ENCODE measurements at places on chromosomes 4 and X. TPM values are rescaled to one million over a fixed set of nuclear protein-coding genes. Genes with fewer than 3 reads are reported as not detected.

The ERVMER34-1 gene
- total RNA-seq, result 3.8 TPM

The PSAPL1 gene
- total RNA-seq, result not detected

The AFP gene
- total RNA-seq, result not detected

The FAM236D gene
- total RNA-seq, result not detected

The UGT2A1 gene
- not detected for total RNA-seq

The HTR2C gene
- total RNA-seq, result not detected

The DAPP1 gene
- total RNA-seq, result 4.1 TPM

The PPEF1 gene
- total RNA-seq, result 0.68 TPM

The TEX13D gene
- not detected for total RNA-seq

The FGB gene
- total RNA-seq, result not detected

The MAGEB1 gene
- total RNA-seq, result not detected

The DOK7 gene
- total RNA-seq, result 2.5 TPM

The DIAPH2 gene
- 30.0 TPM for total RNA-seq

DNA sequence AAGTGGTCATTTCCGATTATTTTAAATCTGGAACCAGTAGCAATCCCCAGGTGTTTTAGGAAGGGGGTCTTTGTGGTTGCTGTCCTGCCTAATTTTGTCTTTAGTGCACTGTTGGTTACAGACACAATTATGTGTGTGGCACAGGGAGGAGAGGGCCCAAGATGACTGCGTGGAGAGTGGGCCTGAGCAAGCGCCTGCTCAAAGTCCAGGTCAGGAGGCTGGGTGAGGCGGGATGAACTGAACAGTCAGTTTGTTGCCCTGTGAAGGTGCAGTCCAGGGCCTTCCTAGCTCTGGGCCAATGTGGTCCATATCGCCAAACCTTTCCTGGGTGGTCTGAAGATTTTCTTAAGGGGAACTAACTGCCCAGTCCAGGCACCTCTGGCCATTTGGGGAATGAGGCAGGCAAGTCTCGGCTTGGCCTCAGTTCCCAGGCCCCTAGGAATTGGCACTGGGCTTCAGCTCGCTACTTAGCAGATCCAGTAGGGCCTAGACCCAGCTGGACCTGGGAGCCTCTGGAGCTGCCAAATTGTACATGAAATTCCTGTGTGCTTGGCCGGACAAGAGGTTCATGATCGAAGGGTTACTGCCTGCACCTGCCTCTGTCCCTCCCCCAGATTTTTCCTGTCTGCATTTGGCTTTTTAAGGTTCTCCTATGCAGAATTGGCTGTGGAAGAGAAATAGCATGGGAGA lies 47.6 kb downstream of the ANAPC4 start:
- H3K27ac ChIP-seq, result no peak overlapping the region
- H3K27me3 ChIP-seq, result no peaks in the 10 kb centered on the region
- H3K36me3 ChIP-seq, result no peaks in the 10 kb centered on the region
- H3K4me3 ChIP-seq, result no peak overlapping the region
- DNase-seq, result no peak

- DNase-seq, result no peak
- H3K36me3 ChIP-seq, result no peaks in the 10 kb centered on the region
- no peaks in the 10 kb centered on the region for H3K4me1 ChIP-seq
- no peaks in the 10 kb centered on the region for H3K27me3 ChIP-seq
These were observed 105.1 kb upstream of the KLHL13 start for GRCh38 chrX:118221733-118222132.

GRCh38 chr4:93983140-93983539 lies 154.6 kb downstream of the ATOH1 start:
- no peaks in the 10 kb centered on the region for H3K27me3 ChIP-seq
- H3K36me3 ChIP-seq, result no peaks in the 10 kb centered on the region
- H3K4me1 ChIP-seq, result no peaks in the 10 kb centered on the region
- no peak overlapping the region for H3K27ac ChIP-seq
- no peak overlapping the region for H3K4me3 ChIP-seq

DNA sequence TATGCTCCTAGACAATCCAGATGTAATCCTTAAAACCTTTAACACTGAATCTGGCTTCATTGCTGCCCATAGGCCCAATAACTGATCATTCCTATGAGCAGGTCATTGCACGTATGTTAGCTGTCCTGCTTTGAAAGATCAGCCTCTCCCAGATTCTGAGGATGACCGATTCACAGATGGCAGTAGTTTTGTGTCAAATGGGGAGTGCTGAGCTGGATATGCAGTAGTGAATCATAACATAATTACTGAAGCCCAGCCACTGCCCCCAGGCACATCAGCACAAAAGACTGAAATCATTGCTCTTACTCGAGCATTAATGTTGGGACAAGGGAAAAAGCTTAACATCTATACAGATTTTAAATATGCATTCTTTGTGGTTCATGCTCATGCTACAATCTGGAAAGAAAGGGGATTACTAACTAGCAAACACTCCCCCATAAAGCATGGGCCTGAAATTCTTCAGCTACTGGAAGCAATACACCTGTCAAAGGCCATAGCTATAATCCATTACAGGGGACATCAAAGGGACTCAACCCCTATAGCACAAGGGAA lies 16.4 kb upstream of the ZNF280C start:
- no peaks in the 10 kb centered on the region for H3K4me1 ChIP-seq
- H3K36me3 ChIP-seq, result no peaks in the 10 kb centered on the region
- H3K27me3 ChIP-seq, result no peaks in the 10 kb centered on the region
- H3K4me3 ChIP-seq, result no peak overlapping the region

- DNase-seq, result no peak
- H3K4me1 ChIP-seq, result peaks cover 2% of the 10 kb centered on the region
- H3K4me3 ChIP-seq, result peak overlapping the region; percentile 75
- no peaks in the 10 kb centered on the region for H3K36me3 ChIP-seq
These were observed 835 bp downstream of the TMEM185A start for GRCh38 chrX:149630681-149631233.

- no peaks in the 10 kb centered on the region for H3K36me3 ChIP-seq
- H3K27me3 ChIP-seq, result no peaks in the 10 kb centered on the region
- no peak overlapping the region for H3K27ac ChIP-seq
- no peaks in the 10 kb centered on the region for H3K4me1 ChIP-seq
- H3K4me3 ChIP-seq, result no peak overlapping the region
These were observed 134.1 kb downstream of the KLHL34 start for GRCh38 chrX:21524008-21524407.

DNA sequence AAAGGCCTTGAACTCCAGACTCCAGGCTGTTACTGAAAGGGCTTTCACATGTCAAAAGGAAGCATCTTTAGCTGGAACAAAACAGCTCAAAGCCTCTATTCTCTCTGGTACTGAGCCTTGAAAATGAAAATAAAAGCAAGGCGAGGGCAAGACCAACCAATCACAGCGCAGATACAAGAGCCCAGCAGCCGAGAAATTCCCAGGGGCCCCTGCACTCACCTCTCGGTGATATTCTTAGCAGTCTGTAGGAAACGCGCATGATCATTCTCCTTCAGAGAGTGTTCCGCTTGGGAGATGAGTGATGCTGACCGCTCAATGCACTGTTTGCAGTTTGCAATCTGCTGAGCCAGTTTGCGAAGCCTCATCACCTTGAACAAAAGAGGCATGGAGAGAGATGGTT lies 138.1 kb downstream of the MID1 start:
- no peaks in the 10 kb centered on the region for H3K36me3 ChIP-seq
- peaks cover 2% of the 10 kb centered on the region for H3K4me1 ChIP-seq
- H3K4me3 ChIP-seq, result no peak overlapping the region
- DNase-seq, result no peak
- no peak overlapping the region for H3K27ac ChIP-seq

- DNase-seq, result no peak
- no peaks in the 10 kb centered on the region for H3K27me3 ChIP-seq
- no peaks in the 10 kb centered on the region for H3K4me1 ChIP-seq
- no peaks in the 10 kb centered on the region for H3K36me3 ChIP-seq
- no peak overlapping the region for H3K27ac ChIP-seq
These were observed 21.4 kb upstream of the SEL1L3 start for GRCh38 chr4:25884031-25884782.

GRCh38 chr4:38523524-38524448 lies 140.2 kb upstream of the KLF3 start:
- no peak for DNase-seq
- H3K4me1 ChIP-seq, result no peaks in the 10 kb centered on the region
- no peaks in the 10 kb centered on the region for H3K27me3 ChIP-seq
- H3K27ac ChIP-seq, result no peak overlapping the region
- H3K4me3 ChIP-seq, result no peak overlapping the region
- no peaks in the 10 kb centered on the region for H3K36me3 ChIP-seq

- H3K4me1 ChIP-seq, result no peaks in the 10 kb centered on the region
- no peaks in the 10 kb centered on the region for H3K36me3 ChIP-seq
- peak; percentile 48 for DNase-seq
- H3K27me3 ChIP-seq, result no peaks in the 10 kb centered on the region
These were observed 151.8 kb downstream of the SLC7A11 start for GRCh38 chr4:138090150-138090917.

- H3K27me3 ChIP-seq, result no peaks in the 10 kb centered on the region
- peak overlapping the region; percentile 90 for H3K27ac ChIP-seq
- peaks cover 6% of the 10 kb centered on the region for H3K4me1 ChIP-seq
- H3K4me3 ChIP-seq, result peak overlapping the region; percentile 96
- H3K36me3 ChIP-seq, result no peaks in the 10 kb centered on the region
- peak; percentile 47 for DNase-seq
These were observed 763 bp downstream of the PYURF start for GRCh38 chr4:88522702-88523324.

GRCh38 chr4:3791910-3792542 lies 25.8 kb downstream of the ADRA2C start:
- no peaks in the 10 kb centered on the region for H3K27me3 ChIP-seq
- DNase-seq, result no peak
- no peak overlapping the region for H3K4me3 ChIP-seq

GRCh38 chrX:43121637-43122036 lies 343.7 kb upstream of the PPP1R2C start:
- no peaks in the 10 kb centered on the region for H3K36me3 ChIP-seq
- no peak overlapping the region for H3K27ac ChIP-seq
- H3K4me3 ChIP-seq, result no peak overlapping the region
- no peaks in the 10 kb centered on the region for H3K27me3 ChIP-seq

- no peak overlapping the region for H3K4me3 ChIP-seq
- H3K4me1 ChIP-seq, result no peaks in the 10 kb centered on the region
- no peaks in the 10 kb centered on the region for H3K36me3 ChIP-seq
- H3K27ac ChIP-seq, result no peak overlapping the region
- H3K27me3 ChIP-seq, result no peaks in the 10 kb centered on the region
- DNase-seq, result no peak
These were observed 14.4 kb downstream of the VGLL1 start for GRCh38 chrX:136546371-136546781.

DNA sequence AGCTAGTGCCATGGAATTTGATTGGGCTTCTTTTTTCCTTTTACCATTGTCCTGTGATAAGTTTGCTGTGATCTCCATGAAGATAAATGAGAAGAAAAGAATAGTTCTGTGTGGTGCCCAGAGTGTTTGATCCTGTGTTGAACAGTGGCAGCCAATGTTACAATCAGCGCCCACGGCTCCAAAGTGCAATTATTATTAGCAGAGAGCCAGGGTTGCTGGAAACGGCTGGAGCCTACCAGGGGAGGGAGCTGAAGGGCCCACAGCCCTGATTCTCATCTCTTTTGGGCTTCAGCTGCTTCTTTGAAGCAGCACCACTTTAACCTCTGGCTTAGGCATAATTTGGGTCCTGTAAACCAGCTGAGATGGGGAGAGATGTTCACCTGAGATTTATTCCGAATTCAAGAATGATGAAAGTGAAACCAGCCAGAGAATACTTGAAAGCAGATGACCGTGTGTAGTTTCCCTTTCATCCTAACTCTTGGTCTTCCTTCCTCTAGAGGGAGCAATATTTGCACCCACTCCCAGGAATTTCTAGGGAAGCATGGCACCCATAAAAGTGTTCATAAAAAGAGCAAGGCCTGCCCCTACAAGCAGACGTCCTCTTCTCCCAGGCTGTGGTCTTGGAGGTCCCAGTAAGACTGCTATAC lies 298.3 kb downstream of the EVC2 start:
- H3K4me3 ChIP-seq, result no peak overlapping the region
- H3K36me3 ChIP-seq, result no peaks in the 10 kb centered on the region
- DNase-seq, result no peak
- H3K27me3 ChIP-seq, result no peaks in the 10 kb centered on the region

- no peaks in the 10 kb centered on the region for H3K36me3 ChIP-seq
- H3K27ac ChIP-seq, result no peak overlapping the region
- no peaks in the 10 kb centered on the region for H3K27me3 ChIP-seq
- H3K4me1 ChIP-seq, result no peaks in the 10 kb centered on the region
- no peak overlapping the region for H3K4me3 ChIP-seq
These were observed 1886.4 kb upstream of the AGA start for GRCh38 chr4:179328627-179329026.

DNA sequence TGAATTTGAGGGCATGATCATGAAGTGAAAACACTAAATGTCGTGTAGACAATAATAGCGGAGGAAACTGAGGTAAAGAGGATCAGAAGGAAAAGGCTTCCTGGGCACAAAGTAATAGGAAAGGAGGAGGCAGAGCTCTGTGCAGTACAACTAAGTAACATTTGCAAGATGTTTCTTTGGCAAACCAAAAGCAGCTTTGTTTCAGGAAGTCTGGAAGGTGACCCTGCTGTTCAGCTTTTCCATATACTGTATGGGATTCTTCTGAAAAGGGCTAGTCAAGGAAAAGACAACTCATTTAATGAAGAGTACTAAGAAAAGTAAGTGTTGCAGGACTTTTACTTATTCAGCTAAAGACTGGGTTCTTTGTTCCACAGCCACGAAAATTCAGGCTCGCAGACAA lies 463.1 kb downstream of the PCDH7 start:
- no peaks in the 10 kb centered on the region for H3K36me3 ChIP-seq
- no peaks in the 10 kb centered on the region for H3K27me3 ChIP-seq

DNA sequence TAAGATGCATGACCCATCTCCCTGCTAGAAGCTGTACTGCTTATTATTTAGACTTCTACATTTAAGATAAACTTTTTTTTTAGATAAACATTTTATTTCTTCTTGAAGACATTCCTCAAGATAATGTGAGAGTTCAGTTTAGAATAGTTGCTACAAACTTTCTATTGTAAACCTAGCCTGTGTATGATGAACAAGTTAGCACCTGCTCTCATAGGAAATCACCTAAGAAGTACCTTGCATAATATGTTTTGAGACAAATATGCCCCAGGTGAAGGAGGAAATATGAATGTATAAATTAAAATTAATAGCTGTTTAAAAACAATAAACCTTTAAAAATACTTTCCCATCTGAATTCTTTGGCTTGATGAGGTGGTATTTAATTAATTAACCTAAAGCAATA lies 35.6 kb downstream of the RASGEF1B start:
- H3K4me3 ChIP-seq, result no peak overlapping the region
- H3K27ac ChIP-seq, result no peak overlapping the region
- H3K27me3 ChIP-seq, result no peaks in the 10 kb centered on the region
- DNase-seq, result no peak
- no peaks in the 10 kb centered on the region for H3K36me3 ChIP-seq
- H3K4me1 ChIP-seq, result no peaks in the 10 kb centered on the region

GRCh38 chrX:55142206-55142918 lies 53.5 kb downstream of the PAGE2 start:
- H3K27me3 ChIP-seq, result no peaks in the 10 kb centered on the region
- no peak for DNase-seq
- no peak overlapping the region for H3K4me3 ChIP-seq
- no peak overlapping the region for H3K27ac ChIP-seq
- H3K4me1 ChIP-seq, result no peaks in the 10 kb centered on the region

GRCh38 chr4:44479731-44480130 lies 31.1 kb upstream of the KCTD8 start:
- no peak overlapping the region for H3K27ac ChIP-seq
- H3K4me1 ChIP-seq, result no peaks in the 10 kb centered on the region
- no peak overlapping the region for H3K4me3 ChIP-seq
- no peaks in the 10 kb centered on the region for H3K27me3 ChIP-seq
- DNase-seq, result no peak

GRCh38 chr4:95510145-95510544 lies 38.6 kb downstream of the UNC5C start:
- H3K4me3 ChIP-seq, result no peak overlapping the region
- no peaks in the 10 kb centered on the region for H3K36me3 ChIP-seq
- DNase-seq, result no peak
- no peaks in the 10 kb centered on the region for H3K4me1 ChIP-seq
- no peaks in the 10 kb centered on the region for H3K27me3 ChIP-seq

Data from ovary (tissue), 10 donors.